ENCODE measurements at places on chromosomes 7 and 10. TPM values are rescaled to one million over a fixed set of nuclear protein-coding genes. Genes with fewer than 3 reads are reported as not detected.

GRCh38 chr7:26508481-26508880, 216.8 kb downstream of the SNX10 start:
- no peak for DNase-seq

The STK31 gene
- total RNA-seq: 0.94 TPM

- DNase-seq: no peak
Observed at GRCh38 chr7:157683747-157684156, 346.9 kb downstream of the DNAJB6 start.

The NXPH1 gene
- total RNA-seq: not detected

The PRPS1L1 gene
- not detected for total RNA-seq

GRCh38 chr7:73734619-73735527, 3.7 kb downstream of the ABHD11 start:
- no peak for DNase-seq

DNA sequence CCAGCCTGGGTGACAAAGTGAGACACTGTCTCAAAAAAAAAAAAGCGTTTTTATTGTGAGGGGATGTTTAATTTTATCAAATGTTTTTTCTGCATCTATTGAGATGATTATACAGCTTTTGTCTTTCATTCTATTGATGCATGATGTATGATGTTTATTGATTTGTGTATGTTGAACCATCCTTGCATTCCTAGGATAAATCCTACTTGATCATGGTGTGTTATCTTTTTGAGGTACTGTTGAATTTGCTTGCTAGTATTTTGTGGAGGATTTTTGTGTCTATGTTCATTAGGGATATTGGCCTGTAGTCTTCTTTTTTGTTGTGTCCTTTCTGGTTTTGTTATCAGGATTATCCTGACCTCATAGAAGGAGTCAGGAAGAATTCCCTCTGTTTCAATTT, 22.3 kb upstream of the PLA2G12B start:
- DNase-seq: no peak

The COL17A1 gene
- total RNA-seq: 3.6 TPM

DNA sequence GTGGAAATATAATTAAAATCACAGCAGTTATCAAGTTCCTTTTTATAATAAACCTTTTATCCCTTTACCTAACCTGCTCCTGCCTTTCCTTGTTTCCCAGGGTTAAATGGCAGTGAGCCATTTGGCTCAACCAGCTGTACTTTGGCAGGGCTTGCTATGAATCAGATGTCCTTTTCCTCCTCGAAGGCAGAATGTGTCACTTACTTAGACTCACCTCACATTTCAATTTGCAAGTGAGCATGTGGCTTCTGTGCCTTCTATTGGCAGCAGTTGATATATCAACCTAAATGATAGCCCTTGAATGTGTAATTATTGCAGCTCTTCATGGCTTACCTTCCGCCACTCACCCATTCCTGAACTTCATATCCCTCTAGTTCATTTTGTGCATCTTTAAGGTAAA, 301.7 kb downstream of the CSTF2T start:
- no peak for DNase-seq

GRCh38 chr10:56496186-56496486, 135.1 kb upstream of the ZWINT start:
- no peak for DNase-seq

The TAF5 gene
- 5.2 TPM for total RNA-seq

DNA sequence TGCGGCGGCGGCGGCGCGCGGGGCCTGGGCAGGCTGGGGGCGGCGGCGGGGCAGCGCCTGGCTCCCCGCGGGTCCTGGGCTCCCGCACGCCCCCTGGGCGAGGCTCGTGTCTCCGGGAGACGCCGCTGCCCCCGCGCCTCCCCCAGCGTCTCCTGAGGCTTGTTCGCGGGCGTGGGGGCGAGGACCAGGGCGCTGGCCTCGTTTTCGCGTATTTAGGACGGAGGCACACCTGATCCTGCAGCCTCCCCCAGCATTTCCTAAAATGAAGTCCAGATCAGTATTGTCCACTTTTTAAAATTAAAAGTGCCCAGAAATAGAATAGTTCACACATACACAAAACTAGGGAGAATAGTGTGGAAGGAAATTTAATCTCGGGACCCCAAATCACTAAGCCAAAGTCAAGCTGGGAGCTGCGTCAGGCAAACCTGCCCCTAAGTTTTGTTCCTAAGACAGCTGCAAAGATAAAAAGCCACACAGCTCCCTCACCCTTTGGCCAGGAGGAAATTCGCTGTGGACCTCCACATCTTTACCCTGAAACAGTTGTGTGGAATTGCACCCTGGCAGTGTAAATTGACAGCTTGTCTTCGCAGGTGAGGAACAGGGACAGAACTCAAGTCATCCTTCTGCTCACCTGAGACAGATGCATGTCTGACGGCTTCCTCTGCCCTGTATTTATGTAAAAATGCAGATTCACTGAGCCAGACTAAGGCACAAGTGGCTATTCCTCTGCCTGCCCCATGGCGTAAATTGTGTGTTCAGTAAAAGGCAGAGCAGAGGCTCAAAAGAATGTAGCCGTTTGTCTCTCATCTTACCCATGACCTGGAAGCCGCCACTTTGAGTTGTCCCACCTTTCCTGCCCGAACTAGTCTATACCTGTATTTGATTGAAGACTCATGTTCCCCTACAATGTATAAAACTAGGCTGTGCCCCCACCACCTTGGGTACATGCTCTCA, 740 bp downstream of the GALNT11 start:
- DNase-seq: no peak

DNA sequence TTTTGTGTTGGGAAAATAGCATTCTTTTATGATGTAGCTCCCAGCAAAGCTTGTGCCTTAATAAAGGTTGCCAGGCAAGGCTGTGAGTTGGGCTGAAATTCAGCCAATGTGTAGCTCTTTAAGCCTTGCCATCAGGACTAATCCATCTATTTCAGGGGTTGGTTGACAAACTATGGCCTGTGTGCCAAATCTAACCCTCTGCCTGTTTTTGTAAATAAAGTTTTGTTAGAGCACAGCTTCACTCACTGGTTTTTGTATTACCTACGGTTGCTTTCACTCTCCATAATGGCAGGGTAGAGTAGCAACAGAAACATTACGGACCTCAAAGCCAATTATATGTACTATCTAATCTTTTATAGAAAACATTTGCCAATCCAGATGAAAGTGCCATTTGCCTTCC, 638.1 kb upstream of the POT1 start:
- DNase-seq: no peak

The PKD2L1 gene
- total RNA-seq: not detected

The CDHR1 gene
- 0.24 TPM for total RNA-seq

- DNase-seq: no peak
Observed at GRCh38 chr10:70997236-70997635, 108.9 kb upstream of the PCBD1 start.

- DNase-seq: no peak
Observed at GRCh38 chr10:22693860-22694259, 20.5 kb downstream of the PIP4K2A start.

- no peak for DNase-seq
Observed at GRCh38 chr7:343227-343822, 53.4 kb downstream of the FOXL3 start.

The CYCS gene
- total RNA-seq: 46.8 TPM

DNA sequence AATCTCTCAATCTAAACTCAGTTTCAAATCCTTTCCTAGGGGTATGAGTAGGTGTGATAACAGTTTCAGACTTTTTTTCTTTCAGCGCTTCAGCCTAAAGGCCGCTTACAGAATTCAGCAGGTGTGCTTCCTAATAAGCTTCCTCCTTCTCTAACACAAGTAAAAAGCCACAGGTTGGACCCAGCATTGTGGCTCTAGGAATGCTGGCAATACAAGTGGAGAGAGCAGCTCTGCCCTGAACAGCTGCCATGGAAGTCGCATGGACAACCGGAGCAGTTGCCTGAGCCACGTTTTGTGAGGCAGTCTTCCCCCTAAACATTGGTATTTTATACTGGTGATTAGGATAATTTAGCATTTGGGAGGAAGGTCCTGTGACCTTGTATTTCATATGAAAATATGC, 83.5 kb downstream of the ST7 start:
- DNase-seq: no peak

The IFIT1B gene
- not detected for total RNA-seq

DNA sequence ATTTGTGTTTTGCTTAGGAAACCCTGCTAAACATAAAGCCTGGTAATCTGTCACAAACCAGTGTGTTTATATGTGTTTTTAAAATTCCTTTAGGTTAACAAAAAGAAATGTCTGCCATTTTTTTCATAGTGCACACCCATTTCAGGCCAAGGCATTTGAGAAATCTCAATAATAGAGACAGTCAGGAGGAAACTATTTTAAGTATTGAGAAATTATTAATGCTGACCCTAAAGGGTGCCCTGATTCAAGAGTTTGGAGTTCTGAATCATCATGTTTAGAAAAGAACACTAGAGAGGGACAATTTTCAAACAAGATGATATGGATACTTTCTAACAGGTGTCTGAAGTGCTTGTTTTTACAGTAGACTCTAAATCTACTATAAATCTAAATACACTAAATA, 28.7 kb downstream of the MALRD1 start:
- no peak for DNase-seq

The CLDN3 gene
- 10.6 TPM for total RNA-seq

DNA sequence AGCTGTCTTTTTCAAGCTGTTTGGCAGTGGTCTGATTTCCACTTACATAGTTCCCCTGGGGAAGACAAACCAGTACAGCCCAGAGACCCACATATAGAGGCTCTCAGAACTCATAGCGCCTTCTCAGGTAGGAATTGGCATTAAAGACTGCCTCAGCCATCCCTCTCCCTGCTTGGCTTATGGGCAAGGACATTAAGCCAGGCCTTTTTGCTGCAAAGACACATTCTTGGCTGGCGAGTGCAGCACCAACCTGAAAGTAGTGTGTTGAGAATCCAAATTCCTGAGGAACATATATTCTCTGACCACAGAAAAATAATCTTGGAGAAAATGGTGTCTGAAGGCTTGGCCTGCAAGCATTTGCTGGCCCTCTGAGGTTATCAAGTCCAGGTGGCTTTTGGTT, 39.2 kb upstream of the HPS1 start:
- DNase-seq: no peak

DNA sequence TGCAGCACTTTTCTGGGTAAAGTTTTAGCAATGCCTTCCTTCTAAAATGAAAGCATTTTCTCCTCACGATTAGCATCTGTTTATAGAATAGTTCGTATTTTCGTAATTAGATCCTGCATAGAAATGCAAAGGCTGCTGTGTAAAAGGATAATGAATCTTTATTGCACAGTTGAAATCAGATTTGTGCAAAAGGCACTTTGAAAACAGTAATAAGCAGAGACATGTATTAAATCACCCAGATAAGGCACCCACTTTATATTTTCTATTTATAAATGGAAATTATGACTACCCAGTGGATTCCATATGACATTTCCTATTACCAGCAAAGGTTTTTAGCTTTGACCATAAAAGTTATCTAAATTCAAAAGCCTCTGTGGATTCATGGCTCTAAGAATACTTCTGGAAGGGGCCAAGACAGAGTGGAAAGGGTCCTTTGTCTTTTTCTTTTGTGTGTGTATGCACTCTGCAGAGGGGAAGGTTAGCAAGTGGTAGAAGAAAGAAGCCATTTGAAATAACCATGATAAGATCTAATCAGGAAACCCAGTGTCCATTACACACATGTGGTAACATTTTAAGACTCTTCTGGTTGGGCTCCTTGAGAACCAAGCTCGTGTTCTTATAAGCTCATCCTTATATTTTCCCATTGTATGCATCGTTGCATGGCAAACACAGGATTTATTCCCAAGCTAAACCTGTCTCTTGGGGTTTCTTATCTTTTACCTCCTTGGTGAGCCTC, 612.1 kb downstream of the AUTS2 start:
- DNase-seq: no peak

DNA sequence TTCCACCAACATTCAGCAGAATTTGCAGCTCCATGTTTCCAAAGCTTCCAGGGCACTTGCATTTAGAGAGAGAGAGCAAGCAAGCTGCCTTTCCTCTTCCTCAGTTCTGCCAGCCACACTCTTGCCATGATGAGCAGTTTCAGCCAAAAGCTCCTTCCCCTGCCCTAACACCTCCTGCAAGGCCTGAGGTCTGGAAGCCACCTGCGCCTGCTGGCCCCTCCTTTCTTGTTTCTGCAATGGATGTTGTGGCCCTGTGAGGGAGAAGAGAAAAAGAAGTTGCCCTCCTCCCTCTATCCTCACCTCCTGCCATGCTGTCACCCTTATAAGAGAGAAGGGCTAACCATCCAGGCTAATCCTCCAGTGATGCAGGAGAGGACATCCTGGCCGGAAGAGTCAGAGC, 48.7 kb downstream of the IKZF1 start:
- DNase-seq: no peak

DNA sequence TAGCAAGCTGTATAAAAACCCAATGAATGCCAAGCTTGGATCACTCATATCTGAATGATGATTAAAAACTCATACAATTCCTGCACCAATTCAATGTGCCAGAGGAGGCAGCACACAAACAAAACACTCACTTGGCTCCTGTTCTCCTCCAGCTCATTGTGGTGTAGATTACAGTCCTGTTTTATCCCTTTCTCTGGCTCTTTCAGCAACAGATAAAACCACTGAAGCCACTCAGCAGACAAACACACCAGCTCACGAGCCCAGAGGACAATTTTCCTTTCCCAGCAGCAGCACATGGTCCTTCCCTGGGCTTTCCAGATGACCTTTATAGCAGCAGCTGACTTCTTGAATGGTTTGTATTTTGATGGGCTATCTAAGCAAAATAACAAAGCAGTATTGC, 107.3 kb upstream of the STARD3NL start:
- no peak for DNase-seq

The C1GALT1 gene
- 36.8 TPM for total RNA-seq

The FXYD4 gene
- total RNA-seq: not detected

The NRAP gene
- not detected for total RNA-seq

DNA sequence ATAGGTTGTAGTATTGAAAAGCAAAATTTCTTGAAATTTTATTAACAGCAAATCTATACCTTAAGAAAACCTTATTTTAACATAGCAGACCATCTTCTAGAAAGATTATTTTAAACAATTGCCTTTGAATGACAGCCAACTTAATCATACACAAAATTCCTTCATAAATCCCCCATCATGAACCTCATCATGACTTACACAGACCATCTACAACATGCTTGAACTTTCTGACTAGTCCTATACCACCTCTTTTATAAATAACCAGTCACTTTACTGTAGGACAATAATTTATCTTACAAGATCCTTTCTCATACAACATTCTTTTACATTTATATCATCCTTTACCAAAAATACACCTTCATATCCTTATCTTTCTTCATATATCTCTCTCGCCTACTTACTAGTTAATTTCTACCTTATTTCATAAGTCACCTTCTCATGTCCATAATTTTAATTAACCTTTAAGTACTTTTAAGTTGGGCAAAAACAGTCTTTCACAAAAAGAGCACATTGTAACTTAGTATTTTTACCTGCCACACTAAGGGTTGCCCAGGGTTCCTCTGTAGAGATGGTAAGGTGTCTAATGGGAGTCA, 16.6 kb upstream of the PTN start:
- no peak for DNase-seq

The DPYSL4 gene
- total RNA-seq: 14.4 TPM

- no peak for DNase-seq
Observed at GRCh38 chr10:45199205-45199740, 116.1 kb downstream of the OR13A1 start.
